ENCODE measurements at places on chromosomes 4 and X.

- DNase-seq, result no peak
Observed at GRCh38 chr4:152572417-152573086, 36.7 kb upstream of the FBXW7 start.

- no peak for DNase-seq
Observed at GRCh38 chr4:76790377-76790776, 107.6 kb downstream of the SOWAHB start.

GRCh38 chrX:134683351-134684005 lies 25.2 kb upstream of the PLAC1 start:
- DNase-seq, result no peak

- no peak for DNase-seq
Observed at GRCh38 chr4:37095925-37096324, 148.6 kb upstream of the NWD2 start.

DNA sequence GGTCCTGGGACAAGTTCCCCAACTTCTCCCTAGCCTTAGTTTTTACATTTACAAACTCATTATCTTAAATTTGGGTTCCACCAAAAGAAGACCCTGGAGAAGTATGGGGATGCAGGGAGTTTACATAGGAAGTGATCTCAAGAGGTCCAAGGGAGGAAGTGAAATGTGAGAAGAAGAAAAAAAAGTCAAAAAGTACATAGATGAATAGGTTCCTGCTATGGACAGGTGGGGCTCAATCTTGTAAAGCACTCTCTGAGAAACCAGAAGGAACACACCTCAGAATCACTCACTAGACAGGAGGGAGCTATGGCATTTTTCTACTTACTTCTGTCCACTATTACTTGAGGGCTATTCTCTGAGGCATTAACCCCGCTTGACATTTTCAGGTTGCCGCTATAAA lies 56.6 kb downstream of the ARHGAP6 start:
- DNase-seq, result no peak

GRCh38 chr4:13872155-13872554 lies 244.6 kb upstream of the BOD1L1 start:
- DNase-seq, result no peak

- no peak for DNase-seq
Observed at GRCh38 chr4:5399790-5400421, 308.5 kb downstream of the EVC2 start.

GRCh38 chrX:39728025-39728424 lies 369.7 kb downstream of the BCOR start:
- no peak for DNase-seq

- no peak for DNase-seq
Observed at GRCh38 chr4:31995943-31996901, 1276.1 kb downstream of the PCDH7 start.

DNA sequence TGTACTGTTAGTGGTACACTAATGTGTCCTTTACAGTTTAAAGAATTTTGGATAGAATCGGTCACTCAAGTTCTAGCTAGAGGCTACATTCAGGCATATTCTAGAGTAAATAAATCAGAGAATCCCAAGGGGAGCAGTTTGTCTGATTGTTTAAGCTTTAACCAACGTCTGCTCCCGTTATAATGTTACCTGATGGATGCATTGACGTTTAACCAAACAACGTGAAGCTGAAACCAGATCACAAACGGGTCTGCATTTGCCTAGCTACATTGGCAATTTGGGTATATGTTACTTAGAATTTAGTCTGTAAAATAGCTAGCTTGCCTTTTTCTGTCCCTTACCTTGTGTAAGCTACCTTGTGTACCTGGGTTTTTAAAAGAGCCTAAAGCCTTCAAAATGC lies 1.6 kb downstream of the PI4K2B start:
- no peak for DNase-seq

GRCh38 chr4:176150356-176150682 lies 45.1 kb downstream of the SPATA4 start:
- peak; percentile 4 for DNase-seq

DNA sequence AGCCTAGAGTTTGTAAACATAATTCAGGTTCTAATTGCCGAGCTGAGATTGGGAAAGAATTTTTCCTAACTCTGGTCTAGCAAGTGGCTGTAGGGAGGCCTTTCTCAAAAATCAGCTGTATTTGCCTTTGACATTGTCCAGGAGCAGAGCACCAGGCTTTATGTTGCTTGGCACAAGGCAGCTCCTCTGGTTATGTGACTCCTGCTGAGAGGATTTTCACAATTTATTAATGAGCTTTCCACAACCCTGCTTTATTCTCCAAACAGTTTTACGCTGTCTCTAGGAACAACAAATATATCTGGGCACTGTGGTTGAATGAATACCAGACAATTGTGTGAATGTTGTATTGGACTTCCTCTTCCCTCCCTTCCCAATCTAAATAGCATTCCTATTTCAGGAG lies 14.9 kb downstream of the LSM6 start:
- no peak for DNase-seq

DNA sequence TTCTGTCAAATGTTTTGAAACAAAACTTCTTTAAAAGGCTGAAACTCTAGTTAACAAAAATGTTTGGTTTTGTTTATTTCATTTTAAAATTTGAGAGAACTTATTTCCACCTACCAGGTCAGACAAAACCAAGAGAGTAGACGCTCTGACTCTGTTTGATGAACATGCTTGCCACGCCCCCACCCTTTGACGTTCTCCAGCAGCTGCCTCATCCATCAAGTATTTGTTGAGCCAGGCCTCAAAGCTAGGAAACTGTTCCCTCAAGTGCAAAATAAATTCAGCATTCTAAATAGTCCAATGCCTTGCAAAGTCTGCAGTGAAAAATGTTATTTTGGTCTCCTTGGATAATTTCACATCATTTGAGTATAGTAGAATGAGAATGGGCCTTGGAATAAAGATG lies 121.6 kb downstream of the GUCY2F start:
- DNase-seq, result no peak

DNA sequence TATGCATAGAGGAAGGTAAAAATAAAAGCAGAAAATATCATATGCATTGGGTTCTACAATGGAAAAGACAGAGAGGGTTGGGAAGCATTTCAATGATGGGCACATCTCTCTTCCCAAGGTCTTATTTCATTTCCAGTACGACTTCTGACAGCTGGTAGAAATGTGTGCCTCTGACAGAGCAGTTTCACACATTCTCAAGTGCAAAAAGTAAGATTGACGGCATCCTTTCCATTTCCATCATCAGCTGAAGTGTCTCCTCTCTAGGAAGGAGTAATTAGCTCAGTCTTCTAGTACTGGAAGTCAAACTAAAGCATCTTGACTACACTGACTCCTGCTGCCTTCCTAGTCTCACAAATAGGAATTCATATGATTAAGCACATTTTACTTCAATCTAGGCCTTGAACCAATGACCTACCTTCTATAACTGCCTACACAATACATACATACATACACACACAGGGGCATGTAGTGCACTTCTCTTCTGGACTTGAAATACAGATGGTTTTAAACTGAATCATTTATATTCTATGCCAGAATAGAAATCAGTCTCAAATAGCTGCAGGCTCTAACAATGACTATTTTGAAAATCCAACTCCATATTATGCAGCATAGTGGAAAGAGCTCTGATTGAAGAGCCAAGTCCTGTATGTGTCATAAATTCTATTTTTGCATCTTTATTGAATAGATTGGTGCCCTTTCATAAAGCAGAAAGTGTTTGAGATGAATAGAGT lies 473.4 kb downstream of the INPP4B start:
- DNase-seq, result no peak

DNA sequence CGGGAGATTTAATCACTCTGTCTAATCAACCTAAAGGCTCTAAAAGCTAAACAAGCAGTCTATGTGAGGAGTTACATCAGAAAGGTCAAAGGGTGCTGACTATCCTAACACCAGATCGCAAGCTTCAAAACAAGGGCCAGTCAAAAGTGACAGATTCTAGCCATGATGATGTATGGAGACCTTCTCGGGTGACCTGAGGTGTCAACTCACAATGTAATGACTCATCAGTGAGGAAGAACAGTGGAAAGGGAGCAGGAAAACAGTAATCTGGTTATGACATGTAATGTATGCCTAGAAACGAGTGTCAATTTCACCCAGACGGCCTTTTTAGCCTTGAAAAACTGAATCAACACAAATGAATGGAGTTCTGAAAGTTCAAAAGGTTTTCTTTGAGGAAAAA lies 375.3 kb downstream of the IDS start:
- DNase-seq, result no peak

GRCh38 chr4:83618991-83619645 lies 83.2 kb downstream of the GPAT3 start:
- peak; percentile 55 for DNase-seq

DNA sequence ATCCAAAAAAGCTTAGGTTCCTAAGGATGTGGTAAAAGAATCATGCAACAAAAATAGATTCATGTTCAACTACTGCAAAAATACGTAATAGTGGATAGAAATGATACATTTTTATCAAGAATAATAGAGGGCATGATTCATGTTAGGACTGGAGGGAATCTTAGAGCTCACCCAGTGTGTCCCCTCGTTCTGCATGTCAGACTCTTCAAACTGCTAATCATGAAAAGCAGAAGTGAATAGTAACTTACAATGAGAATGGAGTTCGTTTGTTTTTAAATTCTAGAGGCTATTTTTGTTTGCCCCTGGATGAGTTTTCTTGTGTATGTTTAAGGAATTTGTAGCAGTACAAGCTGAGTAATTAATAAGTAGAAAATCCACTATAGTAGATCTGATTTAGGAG lies 79.4 kb downstream of the MSL3 start:
- DNase-seq, result no peak

DNA sequence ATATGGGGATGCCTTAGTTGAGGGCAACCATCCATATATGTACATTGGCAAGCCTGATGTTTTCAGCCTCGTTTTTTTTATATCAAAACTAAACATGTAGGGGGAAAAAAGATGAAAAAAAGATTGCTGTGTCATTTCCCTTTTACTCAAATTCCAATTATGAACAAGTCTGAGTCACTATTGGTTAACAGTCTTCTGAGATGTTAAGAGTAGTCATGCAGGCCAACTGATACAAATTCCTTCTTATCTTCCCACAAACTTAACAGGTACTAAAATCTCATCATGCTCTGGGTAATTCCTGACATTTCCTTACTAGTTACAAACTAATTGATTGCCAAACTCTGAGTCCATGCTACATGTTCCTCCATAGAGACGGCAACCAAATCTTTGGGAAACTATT lies 222.1 kb downstream of the FRMPD4 start:
- no peak for DNase-seq

- peak; percentile 3 for DNase-seq
Observed at GRCh38 chrX:108199691-108200090, 108.1 kb downstream of the ATG4A start.

- DNase-seq, result no peak
Observed at GRCh38 chr4:119550857-119551532, 77.6 kb downstream of the PDE5A start.

- DNase-seq, result no peak
Observed at GRCh38 chrX:132004728-132005127, 18.4 kb upstream of the STK26 start.

DNA sequence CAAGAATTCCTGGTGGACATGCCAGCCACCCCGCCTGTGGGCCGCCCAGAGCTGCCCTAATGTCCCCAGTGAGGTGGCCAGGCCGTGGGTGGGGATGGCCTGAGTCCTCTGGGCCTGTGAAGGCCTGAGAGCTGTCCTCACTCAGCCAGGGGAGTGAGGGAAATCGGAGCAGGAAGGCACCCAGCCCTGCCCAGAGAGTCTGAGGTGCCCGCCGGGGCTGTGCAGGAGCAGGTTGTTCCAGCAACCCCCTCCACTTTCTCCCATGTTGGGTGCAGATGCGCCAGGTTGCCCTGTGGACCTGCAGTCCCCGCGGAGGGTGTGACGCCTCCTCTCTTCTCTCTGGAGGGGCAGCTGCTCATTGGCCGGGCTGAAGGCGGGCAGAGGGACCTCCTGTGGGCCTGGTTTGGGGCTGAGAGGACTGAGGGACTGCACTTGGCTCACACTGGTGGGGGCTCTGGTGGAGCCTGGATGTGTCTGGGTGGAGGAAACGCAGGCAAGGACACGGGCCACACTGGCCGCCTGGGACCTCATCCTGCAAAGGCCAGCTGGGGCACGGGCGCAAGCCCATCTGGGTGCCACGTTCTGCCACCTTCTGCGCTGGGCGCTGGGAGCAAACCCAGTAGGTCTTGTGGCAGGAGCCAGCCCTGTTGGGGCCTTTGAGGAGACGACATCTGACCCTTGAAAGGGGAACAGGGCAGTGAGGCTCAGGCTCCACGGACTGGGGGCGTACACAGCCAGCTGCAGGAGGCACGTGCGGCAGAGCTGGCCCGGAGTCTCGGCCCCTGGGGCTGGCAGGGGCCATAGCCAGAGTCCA lies 14.0 kb downstream of the DOK7 start:
- DNase-seq, result no peak

DNA sequence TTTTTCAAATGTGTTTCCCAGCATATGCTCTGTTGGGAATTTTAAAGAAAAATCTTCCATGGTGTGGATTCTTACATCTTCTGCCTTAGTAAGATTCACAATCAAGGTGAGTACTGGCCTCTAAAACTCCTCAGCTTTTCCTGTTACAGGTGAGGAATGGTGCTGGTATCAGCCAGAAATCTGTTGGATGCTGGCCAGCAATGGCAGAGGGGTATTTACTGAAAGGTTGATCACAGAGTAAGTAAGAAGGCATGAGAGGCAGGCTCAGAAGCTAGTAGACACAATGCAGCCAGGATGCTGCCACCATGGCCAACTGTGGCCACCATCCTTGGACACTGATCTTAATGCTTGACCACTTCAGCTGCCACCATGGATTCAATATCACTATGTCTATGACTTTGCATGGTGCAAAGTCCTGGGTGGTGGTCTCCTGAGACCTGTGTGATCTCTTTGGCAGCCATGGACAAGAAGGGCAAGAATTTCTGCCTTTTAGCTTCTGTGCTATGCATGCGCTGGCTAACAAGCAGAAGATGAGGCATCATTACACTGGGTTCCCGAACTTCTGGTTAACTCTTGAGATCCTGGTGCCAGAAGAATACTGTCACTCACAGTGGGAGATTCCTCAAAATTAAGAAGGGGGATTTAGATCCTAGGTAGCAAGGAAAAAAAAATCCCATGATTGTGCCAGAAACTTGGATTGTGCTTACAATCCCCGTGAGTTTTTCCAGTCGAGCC lies 60.2 kb downstream of the CHRNA9 start:
- DNase-seq, result no peak

DNA sequence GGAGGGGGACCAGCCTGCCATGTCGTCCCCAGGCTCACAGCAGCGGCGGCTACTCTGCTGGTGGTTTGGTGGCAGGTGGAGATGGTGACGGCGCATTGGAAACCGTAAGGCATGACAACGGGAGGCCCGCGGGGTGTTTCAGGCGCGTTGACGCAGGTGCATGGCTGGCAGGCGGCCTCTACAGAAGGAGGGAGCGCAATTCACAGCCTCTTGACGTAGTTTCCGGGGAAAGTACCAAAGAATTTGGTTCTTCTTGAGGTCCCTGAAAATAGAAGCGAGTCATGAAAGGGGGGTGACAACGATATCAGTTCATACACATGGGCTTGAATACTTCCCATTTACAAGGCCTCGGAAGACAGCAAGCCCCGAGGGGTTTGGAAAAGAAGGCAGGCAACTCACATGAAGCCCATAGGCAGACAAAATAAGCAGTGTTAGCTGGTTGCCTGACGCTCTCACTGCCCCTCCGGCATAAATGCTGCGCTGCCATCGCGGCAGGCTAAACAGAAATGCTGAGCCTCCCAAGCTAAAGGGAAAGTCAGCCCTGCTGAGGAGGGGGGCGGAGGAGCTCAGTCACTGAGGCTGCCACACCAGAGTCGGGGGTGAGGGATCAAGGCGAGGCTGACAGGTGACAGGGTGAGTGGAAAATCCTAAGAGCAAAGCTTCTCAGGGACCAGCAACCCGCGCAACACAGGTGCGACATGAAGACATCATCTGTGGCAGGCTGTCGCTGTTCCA lies 52.3 kb upstream of the PDLIM3 start:
- no peak for DNase-seq

All from Ammon's horn (tissue), 1 donor.